ENCODE measurements at places on chromosomes 7 and 10.

DNA sequence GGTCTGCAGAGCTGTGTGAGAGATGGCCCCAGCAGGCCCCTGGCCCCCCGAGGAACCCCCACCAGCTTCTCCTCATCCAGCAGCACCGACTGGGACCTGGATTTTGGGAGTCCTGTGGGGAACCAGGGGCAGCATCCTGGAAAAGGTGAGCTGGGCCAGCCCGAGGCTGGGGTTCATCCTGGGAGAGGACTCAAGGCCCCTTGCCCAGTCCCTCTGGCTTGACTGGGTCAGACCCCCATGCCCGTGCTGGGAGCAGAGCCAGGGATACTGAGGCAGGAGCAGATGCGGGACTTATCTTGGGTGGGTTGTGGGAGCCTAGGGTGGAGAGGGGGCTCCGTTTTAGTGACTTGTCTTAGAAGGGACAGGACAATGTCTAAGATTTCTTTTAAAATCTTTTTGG lies 47.5 kb downstream of the ZNF467 start:
- no peak for DNase-seq

DNA sequence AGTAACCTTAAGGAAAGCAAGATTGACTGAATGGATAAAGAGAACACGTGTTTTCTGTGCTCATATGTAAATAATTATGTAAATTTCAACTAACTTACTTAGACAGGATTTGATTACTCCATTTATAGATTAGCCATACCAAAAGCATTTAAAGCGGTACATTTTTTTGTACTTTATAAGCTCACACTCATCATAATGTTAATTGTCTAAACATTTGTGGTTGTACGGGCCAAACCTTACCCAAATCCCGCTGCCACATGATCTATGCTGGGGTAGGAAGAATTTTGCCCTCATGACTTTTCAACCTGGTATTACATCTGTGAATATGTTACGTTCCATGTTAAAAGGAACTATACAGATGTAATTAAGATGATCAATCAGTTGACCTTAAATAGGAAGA lies 29.1 kb downstream of the MKX start:
- DNase-seq = no peak

DNA sequence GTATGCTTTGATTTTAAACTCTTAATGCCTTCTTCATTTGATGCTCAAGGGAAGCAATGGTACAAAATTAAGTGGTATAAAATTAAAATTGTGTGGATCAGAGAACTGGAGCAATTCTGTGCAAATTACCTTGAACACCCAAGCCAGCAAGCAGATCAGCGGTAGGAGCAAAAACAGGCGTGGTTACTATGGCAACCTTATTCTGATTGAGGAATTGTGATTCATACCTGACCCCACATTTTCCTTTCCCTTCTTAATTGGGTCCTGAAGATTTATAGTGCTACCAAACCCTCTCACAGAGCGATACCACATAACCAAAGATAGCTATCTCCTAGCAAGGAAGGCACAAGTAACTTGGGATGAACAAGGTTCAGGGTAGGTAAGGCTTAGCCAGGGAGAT lies 72.5 kb upstream of the FZD1 start:
- no peak for DNase-seq

DNA sequence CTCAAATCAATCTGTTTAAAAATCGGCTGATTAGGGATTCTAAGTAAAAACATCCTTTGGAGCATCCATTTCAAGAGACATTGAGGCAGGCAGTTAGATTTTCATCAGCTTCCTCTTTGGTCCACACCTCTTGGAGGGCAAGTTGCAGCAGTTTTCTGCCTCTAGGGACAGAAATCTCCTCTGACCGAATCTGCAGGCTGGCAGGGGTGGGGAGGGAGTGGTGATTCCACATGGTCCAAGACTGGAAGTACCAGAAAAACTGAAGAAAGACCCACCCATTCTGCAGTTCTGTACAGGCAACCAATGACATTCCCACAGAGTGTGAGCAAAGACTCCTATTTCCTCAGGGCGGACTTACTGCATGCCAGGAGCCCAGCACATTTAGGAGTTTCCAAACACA lies 29.0 kb downstream of the FGFBP3 start:
- no peak for DNase-seq

DNA sequence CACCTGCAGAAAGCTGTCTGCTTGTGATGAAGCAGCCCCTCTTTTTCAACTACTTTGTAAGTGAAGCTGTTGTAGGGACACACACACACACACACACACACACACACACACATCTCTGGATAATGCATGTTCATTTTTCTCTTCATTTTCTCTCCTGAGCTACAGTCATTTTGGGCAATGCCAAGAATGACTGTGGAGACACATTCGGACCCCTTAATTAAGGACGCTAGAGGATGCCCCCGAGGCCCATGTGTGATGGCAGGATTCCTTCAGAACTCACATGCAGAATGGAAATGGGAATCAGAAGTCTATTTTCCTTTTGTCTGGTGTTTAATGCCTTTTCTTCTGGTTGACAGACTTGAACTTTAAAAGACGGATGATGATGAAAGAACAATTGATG lies 56.6 kb downstream of the CLRN3 start:
- no peak for DNase-seq

DNA sequence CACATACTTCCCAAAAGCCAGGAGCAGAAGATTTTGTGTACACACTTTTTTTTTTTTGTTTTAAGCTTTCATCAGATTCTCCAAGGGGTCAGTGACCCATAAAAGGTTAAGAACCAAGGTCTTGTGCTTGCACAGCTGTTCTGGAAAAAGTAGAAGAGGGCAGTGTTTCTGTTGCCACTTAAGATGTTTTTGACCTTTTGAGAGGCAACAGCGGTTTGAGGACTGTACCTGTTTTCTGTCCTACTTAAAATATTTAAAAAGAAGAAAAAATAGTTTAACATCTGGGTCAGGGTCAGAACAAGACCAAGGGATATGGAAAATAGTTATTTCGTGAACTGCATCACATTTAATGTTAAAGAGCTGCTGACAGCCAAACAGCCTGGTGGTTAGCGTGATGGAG lies 32.9 kb downstream of the AUTS2 start:
- DNase-seq = no peak

DNA sequence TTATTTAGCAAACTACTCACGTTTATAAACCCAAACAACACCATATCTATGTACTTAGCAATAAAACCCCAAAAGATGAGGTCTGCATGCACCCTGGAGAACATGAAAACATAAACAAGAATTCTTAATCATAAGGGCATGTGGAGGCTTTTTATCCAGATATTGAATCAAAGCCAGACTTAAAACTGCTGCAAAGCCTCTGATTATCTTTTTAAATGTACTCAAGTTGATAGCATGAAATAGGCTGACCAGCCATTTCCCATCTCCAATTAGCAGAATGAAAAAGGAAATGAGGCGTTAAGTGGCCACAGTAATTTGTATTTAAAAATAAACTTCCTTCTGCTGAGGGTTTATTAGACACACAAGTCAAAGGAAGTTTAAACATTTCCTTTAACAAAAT lies 48.3 kb downstream of the ITIH5 start:
- DNase-seq = no peak

DNA sequence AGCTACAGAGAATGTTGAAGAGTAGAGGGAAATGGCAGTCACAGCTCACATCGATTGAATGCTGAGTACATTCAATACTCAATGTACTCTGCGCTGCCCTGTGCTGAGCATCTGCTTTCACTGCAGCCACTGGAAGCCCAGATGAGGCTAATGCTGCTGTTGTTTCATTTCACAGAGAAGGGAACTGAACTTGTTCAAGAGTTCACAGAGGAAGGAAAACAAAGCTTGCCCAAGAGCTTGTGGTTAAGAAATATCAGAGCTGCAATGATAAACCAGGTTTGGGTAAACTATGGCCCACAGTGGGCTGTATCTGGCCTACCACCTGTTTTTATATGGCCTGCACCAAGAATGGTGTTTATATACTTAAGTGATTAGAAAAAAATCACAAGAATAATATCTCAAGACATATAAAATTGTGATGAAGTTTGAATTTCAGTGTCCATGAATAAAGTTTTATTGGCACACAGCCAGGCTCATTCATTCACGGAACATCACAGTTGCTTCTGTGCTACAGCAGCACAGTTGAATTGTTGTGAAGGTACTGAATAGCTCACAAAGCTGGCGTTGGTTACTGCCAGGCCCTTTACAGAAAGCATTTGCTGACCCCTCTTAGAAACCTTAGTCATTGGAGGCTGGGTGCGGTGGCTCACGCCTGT lies 64.1 kb downstream of the CFAP58 start:
- no peak for DNase-seq

- no peak for DNase-seq
These were observed at the start of gene SLC35G1 for GRCh38 chr10:93893646-93894515. Gene SLC35G1 (plus strand): TSS chr10:93893978. CDS start chr10:93894034, 56 bp downstream.

DNA sequence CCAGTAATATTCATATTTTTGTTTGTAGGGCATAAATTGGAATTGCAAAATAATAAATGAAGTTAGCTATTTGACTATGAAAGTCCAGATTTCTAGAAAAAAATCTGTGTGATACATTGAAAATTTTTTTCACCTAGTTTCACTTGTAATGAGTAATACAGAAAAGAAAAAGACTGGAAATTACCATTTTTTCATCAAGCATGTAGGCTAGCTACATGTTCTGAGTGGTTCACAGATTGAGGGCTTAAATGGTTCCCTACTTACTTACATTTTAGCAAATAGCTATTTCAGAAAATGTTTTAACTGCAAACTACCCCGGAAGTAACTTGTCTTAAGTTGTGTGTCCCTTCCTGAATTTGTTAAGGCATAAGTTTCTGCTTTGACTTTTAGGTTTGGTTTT lies 396.0 kb downstream of the PHF14 start:
- no peak for DNase-seq

Data from glomerular endothelial cell (primary cell).